ENCODE measurements at places on chromosomes 2 and 18. TPM values are rescaled to one million over a fixed set of nuclear protein-coding genes. Genes with fewer than 3 reads are reported as not detected.

GRCh38 chr2:152093464-152093863 lies 5.4 kb downstream of the CACNB4 start:
- no peak for DNase-seq

DNA sequence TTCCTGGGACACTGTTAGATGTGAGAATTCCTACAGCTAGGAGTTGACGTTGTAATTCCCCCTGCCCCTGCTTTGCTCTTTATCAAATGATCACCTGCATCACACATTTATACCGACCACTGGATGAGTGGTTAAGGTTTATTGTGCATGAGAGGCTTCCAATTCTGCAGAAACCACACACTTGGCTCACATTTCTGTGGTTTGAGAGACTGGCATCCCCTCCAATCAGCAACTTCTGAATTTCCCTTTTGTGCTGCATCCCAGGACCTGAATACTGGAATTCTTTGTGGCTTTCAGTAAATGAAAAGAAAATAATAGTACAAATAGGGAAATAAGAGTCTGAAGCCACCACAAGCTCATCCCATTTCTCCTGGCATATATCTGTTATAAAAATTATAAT lies 628.7 kb upstream of the PIK3C3 start:
- DNase-seq: peak; percentile 23

GRCh38 chr18:59272221-59272888 lies 899 bp downstream of the RAX start:
- DNase-seq: no peak

- peak; percentile 68 for DNase-seq
Measured at GRCh38 chr2:63378589-63378988, 209.7 kb downstream of the WDPCP start.

DNA sequence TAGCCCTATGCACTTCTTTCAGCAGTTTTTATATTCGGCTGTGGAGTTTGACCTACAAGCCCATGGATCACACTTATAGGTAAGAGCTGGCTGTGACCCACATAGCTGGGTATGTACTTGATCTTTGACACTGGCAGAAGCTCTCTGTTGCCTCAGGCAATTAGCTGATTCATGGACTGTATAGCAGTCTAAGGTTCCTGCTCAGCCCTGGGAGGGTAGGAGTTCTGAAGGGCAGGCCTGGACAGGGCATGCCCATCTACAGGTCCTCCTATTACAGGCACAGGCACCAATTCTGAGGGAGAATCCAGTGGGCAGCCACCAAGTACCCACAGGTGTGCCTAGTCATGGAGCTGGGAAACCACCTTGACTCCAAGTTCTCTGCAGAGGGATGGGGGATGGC lies 301.8 kb upstream of the GALNT5 start:
- peak; percentile 83 for DNase-seq

- no peak for DNase-seq
Measured at GRCh38 chr18:31225668-31226067, 63.0 kb upstream of the DSC1 start.

DNA sequence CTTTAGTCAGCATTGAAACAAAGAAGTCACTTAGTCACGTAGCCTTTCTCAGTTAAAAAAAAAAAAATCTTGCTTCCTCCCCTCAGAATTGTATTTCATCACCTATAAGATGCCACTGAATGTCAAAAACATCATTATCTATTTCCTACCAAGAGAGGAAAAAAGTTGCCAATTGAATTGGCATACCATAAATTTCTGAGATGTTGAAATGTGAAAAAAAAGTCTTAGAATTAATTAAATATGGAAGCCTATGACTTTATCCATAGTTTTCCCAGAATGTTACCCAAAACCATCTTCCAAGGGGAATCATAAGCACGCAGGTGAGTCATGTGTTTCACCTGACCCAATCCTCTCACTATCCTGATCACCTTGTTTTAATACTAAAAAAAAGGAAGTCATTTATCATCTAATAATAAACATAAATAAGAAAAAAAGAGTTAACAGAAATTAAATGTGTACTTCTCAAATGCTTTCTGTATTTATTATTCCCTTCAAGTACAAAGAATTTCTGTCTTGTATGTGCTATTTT lies 205.7 kb downstream of the TCF4 start:
- no peak for DNase-seq

GRCh38 chr18:37285825-37286224 lies 279.8 kb downstream of the CELF4 start:
- no peak for DNase-seq

- no peak for DNase-seq
Measured at GRCh38 chr2:241795021-241795999, 13.7 kb upstream of the NEU4 start.

GRCh38 chr2:200089756-200090109 lies 134.4 kb downstream of the MAIP1 start:
- DNase-seq: no peak

- DNase-seq: peak; percentile 55
Measured at GRCh38 chr2:3461801-3462492, 57.4 kb downstream of the ADI1 start.

GRCh38 chr2:160399880-160400279 lies 93.7 kb downstream of the RBMS1 start:
- DNase-seq: no peak

DNA sequence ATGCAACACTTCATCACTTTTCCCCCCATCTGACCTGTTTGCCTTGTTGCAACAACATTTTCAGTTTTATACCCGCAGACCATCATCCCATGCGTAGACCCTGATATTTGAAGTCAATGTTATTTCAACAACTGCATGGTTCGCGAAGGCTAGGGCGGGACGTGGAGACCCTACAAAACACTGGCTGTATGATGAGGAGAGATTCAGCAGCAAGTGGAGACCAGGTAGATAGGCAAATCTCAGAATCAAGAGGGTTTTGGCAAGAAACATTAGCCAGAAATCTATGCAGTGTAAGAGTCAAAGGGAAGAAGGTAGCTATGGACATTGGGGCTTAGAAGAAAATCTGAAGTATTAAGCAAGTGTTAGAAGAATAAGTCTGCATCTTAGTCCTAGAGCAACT lies 42.4 kb upstream of the SPAG16 start:
- DNase-seq: no peak

DNA sequence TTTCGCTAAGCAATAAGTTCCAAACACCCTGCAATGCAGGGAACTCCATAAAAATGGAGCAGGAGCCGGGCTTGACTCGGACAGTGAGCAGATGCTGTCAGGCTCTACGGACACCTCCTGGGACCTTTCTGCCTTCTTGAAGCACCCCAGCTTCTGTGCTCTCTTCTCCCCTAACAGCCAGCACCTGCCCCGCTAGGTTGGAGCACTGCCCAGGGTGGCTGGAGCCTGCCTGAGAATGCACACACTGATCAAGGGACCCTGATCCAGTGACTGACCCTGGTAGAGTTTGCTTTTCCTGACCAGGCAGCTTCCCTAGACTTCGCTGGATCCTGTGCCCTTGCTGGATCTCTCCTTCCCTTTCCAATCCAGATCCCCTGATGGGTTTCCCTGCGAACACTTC lies 40.9 kb downstream of the CD226 start:
- DNase-seq: no peak

BUB1 gene
- total RNA-seq: 1.3 TPM

CCBE1 gene
- total RNA-seq: 1.6 TPM

Measured in bronchial epithelial cell (primary cell).